ENCODE measurements at places on chromosomes 7 and 10.

- DNase-seq: no peak
These were observed 155.8 kb downstream of the MLLT10 start for GRCh38 chr10:21689881-21690280.

DNA sequence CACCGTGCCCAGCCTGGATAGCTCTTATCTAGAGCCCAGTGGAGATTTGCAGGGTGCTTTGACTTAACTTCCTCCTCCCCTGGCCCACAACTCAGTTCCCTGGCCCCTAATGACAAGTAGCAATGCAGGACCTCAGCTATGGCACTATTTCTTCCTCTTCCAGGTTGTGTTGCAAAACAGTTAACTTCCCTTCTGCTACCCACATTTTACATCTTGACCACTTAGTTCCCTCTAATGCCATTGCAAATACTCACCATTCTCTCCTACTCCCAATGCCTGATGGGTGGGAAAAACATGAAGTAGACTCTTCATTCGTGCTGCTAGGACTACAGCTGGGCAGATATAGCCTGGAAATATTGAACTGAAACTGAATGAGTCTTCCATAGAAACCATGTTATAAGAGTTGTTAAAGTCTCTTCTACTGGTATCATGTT lies 39.1 kb upstream of the FGL2 start:
- DNase-seq: no peak

DNA sequence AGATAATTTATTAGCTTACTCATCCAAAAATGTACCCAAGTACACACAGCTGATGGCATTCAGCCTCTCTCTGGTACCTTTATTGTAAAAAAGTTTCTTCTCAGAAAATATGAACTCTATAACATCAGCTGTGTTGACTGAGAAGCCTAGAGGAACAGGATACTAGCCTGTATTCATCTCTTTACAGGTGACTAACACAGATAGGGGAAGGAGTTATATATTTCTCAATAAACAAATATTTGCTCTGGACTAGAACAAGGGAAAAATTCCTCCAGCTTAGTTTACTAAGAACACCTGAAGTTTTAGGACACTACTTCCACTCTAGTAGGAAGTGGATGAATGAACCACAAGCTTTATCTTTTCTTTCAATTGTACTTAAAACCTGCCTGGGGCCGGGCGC lies 67.8 kb downstream of the ZNF248 start:
- DNase-seq: no peak

- DNase-seq: no peak
These were observed 4.0 kb upstream of the CFAP58 start for GRCh38 chr10:104349623-104350126.

DNA sequence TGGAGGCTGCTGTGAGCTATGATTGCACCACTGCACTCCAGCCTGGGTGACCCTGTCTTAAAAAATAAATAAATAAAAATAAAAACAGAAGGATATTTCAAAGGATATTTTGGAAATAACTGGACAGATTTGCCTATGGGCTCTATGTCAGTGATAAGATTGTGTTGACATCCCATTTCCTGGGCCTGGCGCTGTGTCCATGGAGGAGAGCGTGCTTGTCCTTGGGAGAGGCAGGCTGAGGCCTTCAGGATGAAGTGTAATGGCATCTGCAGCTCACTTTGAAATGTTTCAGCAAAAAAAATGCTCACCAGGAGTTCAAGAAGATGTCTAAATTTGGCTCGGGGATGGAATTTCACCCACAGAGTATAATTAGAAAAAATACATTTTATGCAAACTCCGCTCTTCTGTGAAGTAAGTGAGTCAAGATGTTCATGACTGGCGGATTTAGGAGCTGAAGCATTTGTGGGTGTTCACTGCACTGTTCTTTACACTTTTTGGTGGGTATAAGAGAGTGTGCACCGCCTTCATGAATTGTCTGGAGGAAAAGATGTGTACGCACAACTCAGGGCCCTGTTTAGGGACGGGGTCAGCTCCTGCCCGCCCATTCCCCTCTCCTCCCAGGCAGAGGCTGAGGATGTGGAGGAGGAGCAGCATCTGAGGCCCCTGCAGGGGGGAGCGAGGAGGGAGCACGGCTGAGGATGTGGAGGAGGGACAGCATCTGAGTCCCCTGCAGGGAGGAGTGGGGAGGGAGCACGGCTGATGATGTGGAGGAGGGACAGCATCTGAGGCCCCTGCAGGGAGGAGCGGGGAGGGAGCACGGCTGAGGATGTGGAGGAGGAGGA lies 18.5 kb upstream of the FOXL3 start:
- DNase-seq: no peak

Measured in NCI-H446 treated with DMSO at 0.1 percent for 48 hours (cell line).